ENCODE measurements at places on chromosomes 5 and 9.

GRCh38 chr5:107518616-107519015 lies 152.1 kb downstream of the EFNA5 start:
- DNase-seq = no peak

DNA sequence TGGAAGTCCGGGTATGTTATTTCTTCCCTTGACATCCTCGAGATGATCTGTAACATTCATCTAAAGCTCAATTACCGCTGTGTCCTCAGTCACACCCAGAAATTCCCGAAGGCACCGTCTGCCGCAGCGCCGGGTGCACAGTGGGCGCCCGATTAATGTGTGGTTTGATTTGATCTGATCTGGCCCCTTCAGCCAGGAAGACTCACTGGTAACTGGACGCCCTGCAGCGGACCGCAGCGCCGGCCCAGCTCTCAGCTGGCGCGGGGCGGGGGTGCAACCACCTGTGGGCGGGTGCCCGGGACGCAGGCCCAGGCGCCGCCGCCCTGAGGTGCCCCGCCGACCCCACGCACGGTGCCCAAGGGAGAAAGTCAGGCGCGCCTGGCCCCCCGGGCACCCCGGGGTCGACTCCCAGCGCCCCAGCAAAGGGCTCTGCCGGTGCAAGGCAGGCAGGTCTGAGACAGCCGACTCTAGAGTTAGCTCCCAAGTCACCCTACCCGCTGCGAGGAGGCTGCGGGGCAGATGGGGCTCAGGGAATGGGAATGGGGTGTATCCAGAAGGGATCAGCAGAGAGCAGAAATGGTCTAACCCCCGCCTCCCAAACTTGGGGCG lies 1.7 kb downstream of the EPB41L4B start:
- DNase-seq = no peak

DNA sequence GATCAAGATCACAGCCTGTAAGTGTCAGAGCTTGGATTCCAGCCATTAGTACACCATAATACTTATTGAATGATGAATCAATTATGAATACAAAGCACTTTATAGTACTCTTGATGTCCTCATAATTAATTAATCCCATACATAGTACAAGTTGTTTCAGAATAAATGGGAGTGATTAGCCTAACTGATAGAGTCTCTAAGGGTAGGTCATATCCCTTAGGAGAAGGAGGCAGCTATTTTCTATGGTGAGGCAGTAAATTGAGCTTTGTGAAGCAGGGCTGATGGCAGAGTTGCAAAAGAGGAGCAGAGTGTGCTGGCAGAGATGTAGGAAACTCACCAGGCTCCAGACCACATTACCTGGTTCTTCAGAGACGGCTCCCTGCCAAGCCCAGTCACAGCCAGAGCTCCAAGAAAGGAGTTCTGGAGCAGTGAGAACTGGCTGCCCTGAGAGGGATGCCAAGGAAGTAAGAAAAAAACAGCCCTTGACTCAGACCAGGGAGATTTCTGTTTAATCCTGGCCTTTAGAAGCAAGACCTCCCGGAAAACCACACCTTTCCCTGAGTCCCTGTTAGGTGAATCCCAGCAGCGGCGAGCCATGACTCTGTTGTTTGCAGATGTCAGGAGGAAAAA lies 112.9 kb downstream of the SH3TC2 start:
- DNase-seq = no peak

- no peak for DNase-seq
These were observed 15.0 kb downstream of the CARD19 start for GRCh38 chr9:93111001-93111370.

- DNase-seq = no peak
These were observed 127.6 kb upstream of the GABRP start for GRCh38 chr5:170655920-170656319.

DNA sequence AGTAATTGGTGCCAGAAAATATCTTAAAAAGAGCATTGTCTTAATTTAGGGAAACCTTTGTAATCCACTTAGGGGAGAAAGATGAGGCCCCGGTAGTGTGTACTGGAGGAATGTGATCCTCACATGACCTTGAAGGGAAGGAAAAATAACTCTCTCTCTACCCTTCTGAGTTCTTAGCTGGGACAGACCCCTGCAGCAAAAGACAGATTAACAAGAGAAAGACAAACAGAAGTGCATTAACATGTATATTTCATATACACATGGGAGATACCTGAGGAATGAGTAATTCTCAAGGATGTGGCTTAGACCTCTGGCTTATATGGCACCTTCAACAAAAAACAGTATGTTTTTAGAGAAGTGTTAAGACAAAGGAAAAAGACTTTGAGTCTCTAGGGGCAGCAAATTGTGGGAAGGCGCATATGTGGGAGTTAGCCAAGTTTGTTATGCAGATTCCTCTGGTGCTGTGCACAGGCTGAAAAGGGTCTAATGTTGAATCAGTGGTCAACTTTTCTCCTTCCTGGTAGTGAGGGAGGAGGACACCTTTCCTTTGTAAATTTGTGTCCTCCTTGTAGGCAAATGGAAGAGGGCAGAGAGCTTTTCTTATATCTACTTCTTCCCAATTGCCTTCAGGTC lies 138.8 kb downstream of the LRRC70 start:
- no peak for DNase-seq

DNA sequence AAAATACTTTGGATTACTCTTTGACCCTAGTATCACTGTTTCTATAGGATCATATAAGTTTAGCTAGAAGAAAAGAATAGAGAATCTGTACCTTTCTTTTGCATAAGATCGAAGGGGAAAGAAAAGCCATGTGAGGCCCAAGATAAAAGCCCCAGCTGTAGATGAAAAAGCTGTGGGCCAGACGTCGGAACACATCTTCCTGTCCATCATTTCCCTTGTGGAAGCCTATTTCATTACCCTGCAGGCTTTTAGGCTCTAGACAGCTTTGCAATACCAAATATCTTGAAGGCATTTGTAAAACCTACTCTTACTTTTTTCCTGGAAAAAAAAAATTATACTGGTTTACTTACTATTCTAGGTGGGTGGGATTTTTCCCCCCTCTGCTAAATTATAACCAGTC lies 10.0 kb downstream of the PALM2AKAP2 start:
- DNase-seq = no peak

GRCh38 chr9:16106021-16106571 lies 553.3 kb downstream of the CCDC171 start:
- DNase-seq = no peak

- no peak for DNase-seq
These were observed 47.9 kb upstream of the ZBTB43 start for GRCh38 chr9:126756876-126757415.

GRCh38 chr5:891837-892393 lies 686 bp downstream of the BRD9 start:
- no peak for DNase-seq

DNA sequence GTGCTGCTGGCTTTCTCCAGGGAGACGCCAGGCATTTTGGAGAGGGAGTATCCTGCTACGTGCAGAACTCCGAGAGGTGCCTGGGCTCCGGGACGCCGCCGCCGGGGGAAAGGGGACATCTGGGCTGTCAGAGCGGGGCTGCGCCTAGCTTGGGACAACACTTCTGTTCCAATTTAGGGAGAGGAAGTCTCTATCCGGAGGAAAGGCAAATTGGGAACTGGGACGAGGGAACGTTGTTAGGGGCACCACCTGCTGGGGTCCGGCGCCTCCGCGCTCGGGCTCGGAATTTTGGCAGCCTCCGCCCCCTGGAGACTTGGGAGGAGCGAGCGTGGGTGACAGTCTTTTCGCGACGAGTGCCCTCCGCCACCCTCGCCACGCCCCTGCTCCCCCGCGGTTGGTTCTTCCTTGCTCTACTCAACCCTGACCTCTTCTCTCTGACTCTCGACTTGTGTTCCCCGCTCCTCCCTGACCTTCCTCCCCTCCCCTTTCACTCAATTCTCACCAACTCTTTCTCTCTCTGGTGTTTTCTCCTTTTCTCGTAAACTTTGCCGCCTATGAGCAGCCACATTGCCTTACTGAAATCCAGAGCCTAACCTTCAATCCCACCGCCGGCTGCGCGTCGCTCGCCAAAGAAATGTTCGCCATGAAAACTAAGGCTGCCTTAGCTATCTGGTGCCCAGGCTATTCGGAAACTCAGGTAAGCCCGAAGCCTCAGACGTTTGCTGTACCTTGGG lies 1.6 kb downstream of the TSLP start:
- no peak for DNase-seq

GRCh38 chr5:109253262-109253661 lies 156.5 kb downstream of the PJA2 start:
- DNase-seq = no peak

- no peak for DNase-seq
These were observed 21.1 kb upstream of the FER start for GRCh38 chr5:108726446-108727235.

DNA sequence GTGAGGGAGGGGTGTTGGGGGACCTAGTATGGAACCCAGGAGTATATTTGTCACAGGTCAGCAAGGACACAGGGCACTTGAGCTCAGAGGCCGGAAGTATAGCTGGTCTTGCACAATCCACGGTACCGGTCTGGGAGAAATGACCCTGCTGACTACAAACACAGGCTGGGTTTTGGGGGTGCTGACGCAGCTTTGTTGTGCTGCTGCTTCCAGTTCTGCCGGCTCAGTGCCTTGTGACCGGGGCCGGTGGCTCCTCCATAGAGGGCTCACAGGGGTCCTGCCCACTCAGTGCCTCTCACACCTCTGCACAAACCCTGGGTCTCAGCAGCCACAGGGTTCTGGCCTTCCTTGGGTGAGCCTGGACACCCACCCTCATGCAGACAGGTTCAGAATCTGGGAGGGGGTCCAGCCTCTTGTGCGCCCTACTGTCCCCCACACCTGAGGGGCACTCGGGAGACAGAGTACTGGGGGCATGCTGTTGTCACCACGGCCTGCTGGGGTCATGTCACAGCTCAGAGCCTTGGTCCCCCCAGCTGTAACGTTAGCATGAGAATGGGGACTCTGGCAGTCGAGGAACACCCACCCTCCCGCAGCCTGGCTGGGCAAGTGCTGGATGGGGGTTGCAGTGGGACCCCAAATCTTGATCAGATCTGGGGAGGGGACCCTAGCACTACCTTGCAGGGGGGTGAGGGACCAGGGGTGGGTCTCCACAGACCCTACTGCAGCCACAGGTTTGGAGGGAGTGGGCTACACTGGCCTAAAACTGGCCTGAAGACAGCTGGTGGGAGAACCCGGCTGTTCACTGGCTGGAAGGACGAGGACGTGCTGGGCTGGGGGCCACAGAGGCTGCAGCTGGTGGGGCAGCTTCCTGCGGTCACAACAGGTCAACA lies 17.7 kb downstream of the NINJ1 start:
- DNase-seq = no peak

GRCh38 chr5:135053989-135054388 lies 20.0 kb upstream of the PITX1 start:
- DNase-seq = no peak

DNA sequence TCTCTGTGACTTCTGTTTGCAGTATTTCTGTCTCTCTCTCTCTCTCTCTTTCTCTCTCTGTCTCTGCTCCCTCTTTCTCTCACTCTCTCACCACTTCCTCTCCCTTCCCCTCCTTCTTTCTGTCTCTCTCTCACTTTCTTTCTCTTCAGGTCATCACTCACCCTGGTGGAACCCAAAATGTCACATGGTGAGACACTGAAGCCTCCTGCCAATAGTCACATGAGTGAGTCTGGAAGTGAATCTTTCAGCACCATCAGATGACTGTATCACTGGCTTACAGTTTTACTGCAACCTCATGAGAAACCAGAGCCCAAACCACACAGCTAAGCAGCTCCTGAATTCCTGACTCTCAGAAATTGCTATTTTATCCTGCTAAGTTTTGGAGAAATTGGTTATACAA lies 414.6 kb downstream of the CAAP1 start:
- DNase-seq = no peak

DNA sequence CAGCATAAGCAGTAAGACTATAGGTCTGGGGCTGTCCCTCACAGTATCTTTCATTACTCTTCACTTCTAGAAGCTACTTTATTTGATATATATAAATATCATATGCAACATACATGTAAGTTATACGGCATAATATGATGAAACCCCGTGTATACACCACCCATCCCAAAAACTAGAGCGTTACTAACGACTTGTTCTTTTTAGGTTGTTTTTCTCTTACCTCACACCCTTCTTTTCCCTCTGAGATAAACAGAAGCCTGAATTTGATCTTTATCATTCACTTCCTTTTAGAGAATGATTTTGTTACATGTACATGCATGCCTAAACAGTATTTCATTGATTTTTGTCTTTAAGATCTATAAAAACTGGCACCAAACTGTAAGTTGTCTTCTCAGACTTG lies 3.7 kb downstream of the TRMO start:
- no peak for DNase-seq

- no peak for DNase-seq
These were observed 120.1 kb upstream of the MYO10 start for GRCh38 chr5:17056141-17056631.

DNA sequence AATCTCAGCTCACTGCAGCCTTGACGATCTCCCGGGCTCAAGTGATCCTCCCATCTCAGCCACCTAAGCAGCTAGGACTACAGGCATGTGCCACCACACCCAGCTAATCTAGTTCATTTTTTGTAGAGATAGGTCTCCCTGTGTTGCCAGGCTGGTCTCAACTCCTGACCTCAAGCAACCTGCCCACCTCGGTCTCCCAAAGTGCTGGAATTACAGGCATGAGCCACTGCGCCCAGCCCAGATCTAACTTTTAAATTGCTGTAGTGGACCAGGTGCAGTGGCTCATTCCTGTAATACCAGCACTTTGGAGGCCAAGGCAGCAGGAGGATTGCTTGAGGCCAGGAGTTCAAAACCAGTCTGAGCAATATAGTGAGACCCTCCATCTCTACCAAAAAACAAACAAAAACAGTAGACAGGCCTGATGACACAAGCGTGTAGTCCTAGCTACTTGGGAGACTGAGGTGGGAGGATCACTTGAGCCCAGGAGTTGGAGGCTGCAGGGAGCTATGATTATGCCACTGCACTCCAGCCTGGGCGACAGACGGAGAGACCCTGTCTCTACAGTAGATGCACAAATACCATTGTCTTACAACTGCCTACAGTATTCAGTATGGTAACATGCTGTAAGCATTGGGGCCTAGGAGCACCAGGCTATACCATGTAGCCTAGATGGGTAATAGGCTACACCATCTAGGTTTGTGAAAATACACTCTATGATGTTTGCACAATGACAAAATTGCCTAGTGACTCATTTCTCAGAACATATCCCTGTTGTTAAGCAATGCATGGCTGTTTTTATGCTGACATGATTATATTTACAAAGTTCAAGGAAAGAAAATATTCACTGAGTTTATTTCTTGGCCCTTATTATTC lies 1.5 kb upstream of the SIT1 start:
- DNase-seq = no peak

- DNase-seq = no peak
These were observed 49.0 kb upstream of the DPYSL3 start for GRCh38 chr5:147558826-147559225.

DNA sequence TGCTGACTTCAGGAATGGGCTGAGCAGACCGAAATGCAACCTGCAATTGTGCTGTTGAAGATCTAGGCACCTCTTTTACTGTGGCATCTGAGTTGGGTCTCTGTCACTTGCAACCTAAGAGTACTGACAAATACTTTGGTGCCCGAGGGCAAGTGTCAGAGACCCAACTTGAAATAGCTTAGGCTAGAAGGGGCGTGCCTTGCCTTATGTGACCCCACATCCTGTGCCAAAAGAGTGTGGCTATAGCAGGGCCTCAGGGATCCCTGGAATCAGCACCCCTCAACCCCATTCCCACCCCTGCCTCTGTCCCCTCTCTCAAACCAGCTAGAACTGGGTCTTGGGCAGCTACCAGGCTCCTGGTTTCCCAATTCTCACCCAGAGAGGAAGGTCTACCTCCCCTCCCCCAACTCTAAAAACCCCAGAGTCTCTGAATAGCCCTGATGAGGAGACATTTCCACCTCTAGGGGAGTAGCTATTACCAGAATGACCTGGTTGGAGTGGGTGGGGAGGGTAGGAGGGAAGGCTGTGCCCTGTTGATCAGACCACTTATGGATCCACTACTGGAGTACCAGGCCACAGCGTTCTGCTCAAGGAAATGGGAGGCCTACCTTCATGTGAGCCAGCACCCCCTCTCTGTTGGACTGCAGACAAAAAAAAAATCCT lies 17.5 kb downstream of the RAI14 start:
- no peak for DNase-seq

Measured in NCI-H187 treated with DMSO at 0.1 percent for 48 hours (cell line).